Smooth muscle cell of the pulmonary artery (primary cell): ENCODE measurements at places on chromosomes 3 and 15. TPM values are rescaled to one million over a fixed set of nuclear protein-coding genes. Genes with fewer than 3 reads are reported as not detected.

Gene GMNC
- 0.07 TPM in 2 replicates for total RNA-seq

Gene ZNF660
- total RNA-seq, result 1.8 and 2.2 TPM in 2 replicates

Gene DPPA2
- total RNA-seq, result not detected in 2 replicates

Gene PLCH1
- under 0.01 and 0.03 TPM in 2 replicates for total RNA-seq

Gene TMEM40
- total RNA-seq, result not detected in 2 replicates

Gene NLGN1
- total RNA-seq, result 2.3 and 5.8 TPM in 2 replicates

Gene ESYT3
- 0.07 and 0.23 TPM in 2 replicates for total RNA-seq

Gene CTXN2
- total RNA-seq, result not detected in 2 replicates

Gene FILIP1L
- 23.8 and 24.7 TPM in 2 replicates for total RNA-seq
